ENCODE measurements at places on chromosomes 2 and 18.

DNA sequence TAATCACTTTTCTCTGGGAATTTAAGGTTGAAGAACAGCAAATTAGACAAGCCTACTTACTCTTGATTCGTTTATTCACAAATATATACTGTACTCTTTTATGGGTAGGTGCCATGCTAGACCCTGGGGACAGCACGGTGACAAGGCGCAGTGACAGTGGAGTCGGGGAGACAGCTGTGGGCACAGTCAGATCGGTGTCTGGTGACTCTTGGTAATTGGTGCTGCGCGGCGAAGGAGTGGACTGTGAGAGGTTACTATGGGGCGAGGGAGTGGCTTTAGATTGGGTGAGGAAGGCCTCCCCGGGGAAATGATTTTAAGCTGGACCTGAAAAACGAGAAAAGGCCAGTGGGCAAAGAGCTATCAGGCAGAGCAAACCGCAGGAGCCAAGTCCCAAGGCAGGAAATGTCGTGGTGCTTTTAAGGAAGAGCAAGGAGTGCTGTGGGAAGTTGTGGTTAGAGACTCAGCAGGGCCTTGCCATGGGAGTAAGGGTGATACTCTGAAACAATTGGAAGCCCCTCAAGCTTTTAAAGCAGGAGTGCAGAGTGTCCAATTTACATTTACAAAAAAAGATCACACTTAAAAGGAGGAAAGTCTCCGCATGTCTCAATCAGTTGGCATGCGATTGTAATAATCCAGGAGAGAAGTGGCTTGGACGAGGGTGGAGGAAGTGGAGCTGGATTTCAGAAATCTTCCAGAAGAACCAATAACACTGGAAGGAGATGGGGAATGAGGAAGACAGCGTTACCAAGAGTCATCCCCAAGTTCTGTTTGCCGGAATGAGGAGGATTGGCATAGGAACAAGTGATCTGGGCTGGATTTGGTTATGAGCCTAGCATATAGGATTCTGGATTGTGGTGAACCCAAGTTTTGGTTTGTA is 36.1 kb upstream of the TXNDC2 start:
- DNase-seq = no peak

GRCh38 chr2:234674781-234675201 is 177.9 kb upstream of the ARL4C start:
- DNase-seq = no peak

GRCh38 chr2:13576406-13577036 is 859.8 kb downstream of the TRIB2 start:
- no peak for DNase-seq

DNA sequence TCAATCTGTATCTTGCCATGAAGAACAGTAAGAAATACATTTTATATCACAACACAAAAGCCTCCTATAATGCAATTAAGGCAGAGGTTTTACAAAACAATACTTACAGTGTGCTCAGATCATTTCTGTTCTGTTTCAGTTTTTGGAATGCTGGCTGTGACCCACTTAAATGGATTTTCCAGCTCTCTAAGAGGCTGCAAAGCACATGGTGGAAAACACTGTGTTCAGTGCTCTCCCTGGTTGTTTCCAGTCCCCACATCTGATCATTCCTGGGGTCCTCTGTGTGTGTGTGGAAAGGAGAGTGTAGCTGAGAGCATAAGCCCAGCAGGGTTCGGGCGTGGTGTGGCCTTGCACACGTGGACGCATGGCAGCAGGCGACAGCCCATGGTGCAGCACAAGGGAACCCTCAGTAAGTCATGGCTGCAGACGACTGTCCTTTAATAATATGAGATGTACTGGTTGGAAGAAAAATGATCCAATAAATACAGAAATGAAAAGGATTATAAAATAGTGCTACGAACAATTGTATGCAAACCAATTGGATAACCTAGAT is 95.6 kb downstream of the FAM210A start:
- no peak for DNase-seq

GRCh38 chr2:200099256-200099655 is 143.9 kb downstream of the MAIP1 start:
- DNase-seq = peak; percentile 38

DNA sequence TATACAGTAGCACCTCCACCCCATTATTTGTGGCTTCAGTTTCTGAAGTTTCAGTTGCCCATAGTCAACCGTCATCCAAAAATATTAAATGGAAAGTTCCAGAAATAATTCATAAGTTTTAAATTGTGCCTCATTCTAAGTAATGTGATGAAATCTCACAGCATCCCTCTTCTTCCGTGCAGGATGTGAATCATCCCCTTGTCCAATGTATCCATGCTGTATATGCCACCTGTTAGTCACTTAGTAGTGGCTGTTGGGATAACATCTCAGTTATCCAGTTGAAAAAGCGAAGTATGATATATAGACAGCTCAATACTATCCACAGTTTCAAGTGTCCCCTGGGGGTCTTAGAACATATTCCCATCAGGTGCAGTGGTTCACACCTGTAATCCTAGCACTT is 119.1 kb upstream of the OTX1 start:
- DNase-seq = no peak

- DNase-seq = no peak
Observed at GRCh38 chr2:120691410-120691809, 44.3 kb upstream of the GLI2 start.

DNA sequence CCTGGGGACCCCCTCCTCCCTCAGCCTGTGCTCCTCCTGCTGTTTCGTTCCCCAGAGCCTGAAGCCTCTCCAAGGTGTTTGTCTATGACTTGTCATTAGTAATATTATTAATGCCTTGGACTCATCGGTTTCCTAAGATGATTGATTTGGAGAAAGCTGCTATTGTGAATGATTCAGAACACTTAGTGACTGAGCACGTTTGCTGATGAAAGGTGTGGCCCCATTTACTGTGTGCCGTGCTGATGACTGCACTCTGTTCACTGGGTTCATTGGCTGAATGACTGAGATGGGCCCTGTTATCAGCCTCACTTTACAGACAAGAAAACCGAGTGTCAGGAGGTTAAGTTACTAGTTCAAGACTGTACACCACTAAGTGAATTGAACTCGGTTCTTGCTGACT is 111.4 kb downstream of the SPP2 start:
- DNase-seq = no peak

DNA sequence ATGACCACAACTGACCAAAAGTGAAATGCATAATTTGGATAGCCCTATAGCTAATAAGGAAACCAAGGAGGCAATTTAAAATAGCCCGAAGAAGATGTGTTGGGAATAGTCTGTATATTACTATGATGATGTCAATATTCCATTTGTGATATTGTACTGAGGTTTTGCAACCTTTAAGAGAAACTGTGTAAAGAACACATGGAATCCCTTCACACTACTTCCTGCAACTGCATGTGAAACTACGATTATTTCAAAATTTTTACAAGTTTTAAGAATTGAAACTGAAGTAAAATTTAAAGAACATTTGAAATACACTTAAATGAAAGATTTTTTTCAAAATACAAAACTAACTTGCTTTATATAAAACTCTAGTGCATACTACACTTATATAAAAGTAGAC is 504.3 kb upstream of the ID2 start:
- DNase-seq = no peak

DNA sequence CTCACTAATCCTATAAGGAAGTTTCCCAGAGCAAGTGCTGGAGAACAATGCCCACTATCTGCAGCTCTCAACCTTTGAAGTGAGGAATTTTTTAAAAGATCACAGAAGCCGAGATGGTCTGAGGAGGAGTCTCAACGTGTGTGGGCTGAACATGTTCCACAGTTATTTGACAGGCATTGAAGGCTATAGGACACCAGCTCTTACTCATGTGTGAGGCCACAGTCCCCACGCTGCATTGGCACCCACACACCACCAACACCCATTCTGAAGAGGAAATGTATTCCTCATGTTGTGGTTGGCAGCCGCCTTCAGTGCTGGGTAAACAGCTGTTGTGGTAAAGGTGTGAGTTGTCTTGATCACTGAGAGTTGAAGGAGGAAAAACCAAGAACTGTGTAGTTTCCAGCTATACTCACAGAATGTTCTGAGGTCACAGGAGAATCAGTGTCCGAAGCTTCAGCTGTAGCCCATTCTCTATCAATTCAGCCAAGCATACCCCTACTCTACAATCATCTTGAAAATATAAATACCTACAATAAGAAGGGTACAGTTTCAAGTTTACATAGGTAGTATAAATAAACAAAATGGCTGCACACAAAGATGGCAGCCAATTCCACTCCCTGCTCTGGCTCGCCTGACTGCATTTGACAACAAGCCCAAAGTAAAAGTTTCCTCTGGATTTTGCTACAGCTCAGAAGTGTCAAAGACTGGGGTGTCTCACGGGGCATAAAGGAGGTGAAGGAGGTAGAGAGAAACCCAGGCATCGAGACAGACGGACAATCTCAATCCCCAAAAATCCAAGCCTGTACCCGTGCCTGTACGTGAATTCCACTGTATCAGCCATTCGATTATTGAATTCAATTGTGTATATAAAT is 12.1 kb downstream of the CD226 start:
- no peak for DNase-seq

- DNase-seq = no peak
Observed at GRCh38 chr2:187774551-187775071, 220.4 kb upstream of the TFPI start.

DNA sequence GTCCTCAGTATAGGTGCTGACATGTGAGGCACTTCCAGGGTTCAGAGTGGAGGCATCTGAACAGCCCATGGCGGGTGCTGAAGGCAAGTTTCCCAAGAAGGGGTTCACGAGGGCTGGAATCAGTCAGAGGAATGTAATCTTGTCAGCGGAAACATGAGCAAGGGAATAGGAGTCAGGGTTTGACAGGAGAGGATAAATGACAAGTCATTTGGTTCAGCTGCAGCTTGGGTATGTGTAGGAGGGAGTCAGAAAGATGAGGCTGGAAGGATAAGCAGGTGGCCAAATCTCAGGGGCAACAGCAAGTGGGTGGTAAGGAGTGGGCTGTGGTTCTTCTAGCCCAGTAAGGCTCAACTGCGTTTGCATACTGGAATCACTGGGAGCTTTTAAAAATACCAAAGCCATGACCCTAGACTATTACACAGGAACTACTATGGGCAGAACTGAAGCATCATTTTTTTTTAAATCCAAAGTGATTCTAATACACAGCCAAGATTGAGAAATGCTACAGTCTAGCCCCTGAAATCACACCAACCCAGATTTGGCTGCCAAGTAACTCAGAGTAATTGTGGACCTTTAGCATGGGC is 41.8 kb upstream of the NAB1 start:
- no peak for DNase-seq

GRCh38 chr2:46503686-46504085 is 24.3 kb downstream of the TMEM247 start:
- no peak for DNase-seq

DNA sequence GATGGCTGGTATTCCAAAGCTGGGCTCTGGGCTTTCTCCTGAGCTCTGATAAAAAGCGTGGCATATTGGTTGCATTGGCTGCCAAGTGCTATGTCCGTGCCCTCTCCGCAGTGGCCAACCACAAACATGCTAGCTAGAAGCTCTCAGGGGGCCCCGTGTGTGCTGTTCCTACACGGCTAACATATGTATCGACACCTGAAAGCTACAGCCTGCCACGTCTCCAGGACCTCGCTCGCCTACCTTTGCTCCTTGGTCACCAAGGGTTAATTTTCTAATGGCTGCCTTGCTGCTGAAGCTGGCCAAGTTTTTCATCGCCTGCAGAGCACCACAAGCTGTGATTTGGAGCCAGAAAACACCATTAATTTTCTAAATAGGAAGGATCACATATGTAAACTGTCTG is 888.4 kb downstream of the BCL11A start:
- DNase-seq = peak; percentile 70

GRCh38 chr2:201260302-201260800 is at the start of gene CASP8:
Gene CASP8 (plus strand): TSS chr2:201260536. CDS start chr2:201266487, 5,951 bp downstream.
- DNase-seq = no peak

- no peak for DNase-seq
Observed at GRCh38 chr2:225893151-225893550, 493.6 kb downstream of the NYAP2 start.

GRCh38 chr18:56995579-56996188 is 151.2 kb upstream of the BOD1L2 start:
- DNase-seq = no peak

DNA sequence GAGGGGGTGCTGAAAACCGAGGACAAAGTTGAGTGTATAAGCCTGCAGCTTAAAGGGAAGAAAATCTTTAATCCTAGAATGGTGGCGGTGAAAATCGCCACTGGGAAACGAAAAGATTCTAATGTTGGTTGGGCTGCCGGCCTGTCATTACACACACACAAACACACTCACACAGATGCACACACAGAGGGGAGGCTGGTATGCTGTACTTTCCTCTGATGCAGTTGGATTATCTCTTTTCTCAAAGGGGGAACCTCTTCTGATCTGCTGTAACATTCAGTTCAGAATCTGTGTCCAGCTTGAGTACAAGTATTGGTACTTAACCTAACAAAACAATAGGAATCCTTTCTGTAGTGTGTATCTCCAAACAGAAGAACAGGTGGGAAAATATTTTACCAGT is 39.0 kb downstream of the ANXA4 start:
- no peak for DNase-seq

DNA sequence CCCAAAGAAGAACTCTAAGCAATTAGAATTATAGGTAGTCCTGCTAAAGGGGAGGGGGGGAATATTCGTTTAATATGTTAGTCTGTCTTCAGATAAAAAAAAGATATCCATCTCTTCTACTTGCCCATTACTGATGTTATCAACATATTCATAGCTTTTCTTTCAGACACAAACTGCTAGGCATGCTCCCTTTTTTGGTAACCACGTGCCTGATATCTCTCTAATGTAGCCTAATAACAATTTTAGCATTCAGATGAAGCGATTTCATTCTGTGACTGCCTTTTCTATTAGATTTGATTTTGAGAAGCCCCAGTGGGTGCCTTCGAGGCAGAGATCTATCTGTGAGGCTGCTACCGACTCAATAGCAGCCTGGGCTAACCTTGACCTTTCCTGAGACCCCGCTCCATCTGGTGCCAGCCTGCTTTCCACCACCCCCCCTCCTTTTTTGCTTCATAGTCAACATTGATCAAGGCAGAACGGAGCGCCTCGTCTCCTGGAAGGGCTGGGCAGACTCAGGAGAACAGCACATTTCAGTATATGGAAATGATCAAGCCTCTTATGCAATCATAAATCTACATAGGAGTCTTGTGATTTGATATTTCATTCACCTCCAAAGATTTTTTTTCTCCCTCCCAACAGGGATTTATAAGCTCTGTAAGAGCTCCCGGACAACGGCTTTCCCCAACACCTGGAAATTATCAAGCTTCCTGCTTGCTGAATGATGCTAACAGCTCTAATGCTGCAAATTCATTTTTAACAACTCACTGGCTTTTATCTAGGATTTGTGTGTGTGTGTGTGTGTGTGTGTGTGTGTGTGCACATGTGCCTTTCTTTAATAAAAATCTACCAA is 14.7 kb upstream of the BCL11A start:
- no peak for DNase-seq

- DNase-seq = no peak
Observed at GRCh38 chr2:160388464-160389263, 104.9 kb downstream of the RBMS1 start.

DNA sequence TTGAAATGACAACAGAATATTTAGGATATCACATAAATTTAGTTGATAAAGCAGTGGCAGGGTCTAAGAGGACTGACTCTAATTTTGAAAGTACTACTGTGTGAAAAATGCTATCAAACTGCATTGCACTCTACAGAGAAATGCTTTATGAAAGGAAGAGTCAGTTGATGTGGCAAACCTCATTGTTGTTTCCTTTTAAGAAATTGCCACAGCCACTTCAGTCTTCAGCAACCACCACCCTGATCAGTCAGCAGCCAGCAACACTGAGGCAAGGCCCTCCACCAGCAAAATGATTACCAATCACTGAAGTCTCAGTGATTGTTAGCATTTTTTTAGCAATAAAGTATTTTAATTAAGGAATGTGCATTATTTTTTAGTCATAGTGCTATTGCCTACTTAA is 488.7 kb upstream of the SLC39A10 start:
- DNase-seq = no peak

GRCh38 chr18:61609131-61609530 is 275.9 kb downstream of the CDH20 start:
- no peak for DNase-seq

All from NCI-H446 (cell line).